Stimulated activated CD8-positive, alpha-beta memory T cell treated with anti-CD3 and anti-CD28 coated beads, Interleukin-4, amount 100 ng/mL, for 4 hours (primary cell): ENCODE measurements at places on chromosomes 16 and 17.

GRCh38 chr16:1145383-1146100, 7.4 kb upstream of the CACNA1H start:
- DNase-seq, result no peak

GRCh38 chr17:42456223-42457106, 2.2 kb upstream of the ATP6V0A1 start:
- no peak for DNase-seq

DNA sequence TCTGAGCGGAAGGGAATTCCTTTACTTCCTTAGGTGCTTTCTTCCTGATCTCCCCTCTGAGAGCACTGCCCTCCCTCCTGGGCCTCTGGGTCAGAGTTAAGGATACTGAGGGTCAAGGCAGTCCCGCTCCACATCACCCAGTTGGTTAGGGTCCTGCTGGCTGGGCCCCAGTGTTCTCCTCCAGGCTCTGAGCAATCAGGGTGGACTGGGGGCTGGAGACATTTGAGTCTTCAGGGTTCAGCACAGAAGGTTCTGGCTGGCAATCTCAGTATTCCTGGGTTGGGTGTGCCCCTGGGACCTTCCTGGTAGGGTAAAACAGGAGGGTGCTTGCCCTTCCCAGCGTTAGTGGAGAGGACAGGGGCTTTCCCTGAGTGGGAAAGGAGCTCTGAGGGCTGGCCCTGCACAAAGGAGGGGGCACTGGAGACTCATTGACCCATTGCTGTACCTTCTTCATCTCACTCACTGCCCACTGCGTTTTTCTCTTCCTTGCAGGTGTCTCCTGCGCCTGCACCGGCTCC, 448 bp downstream of the MT1M start:
- no peak for DNase-seq

GRCh38 chr16:84110527-84110926, 6.2 kb downstream of the MBTPS1 start:
- no peak for DNase-seq

DNA sequence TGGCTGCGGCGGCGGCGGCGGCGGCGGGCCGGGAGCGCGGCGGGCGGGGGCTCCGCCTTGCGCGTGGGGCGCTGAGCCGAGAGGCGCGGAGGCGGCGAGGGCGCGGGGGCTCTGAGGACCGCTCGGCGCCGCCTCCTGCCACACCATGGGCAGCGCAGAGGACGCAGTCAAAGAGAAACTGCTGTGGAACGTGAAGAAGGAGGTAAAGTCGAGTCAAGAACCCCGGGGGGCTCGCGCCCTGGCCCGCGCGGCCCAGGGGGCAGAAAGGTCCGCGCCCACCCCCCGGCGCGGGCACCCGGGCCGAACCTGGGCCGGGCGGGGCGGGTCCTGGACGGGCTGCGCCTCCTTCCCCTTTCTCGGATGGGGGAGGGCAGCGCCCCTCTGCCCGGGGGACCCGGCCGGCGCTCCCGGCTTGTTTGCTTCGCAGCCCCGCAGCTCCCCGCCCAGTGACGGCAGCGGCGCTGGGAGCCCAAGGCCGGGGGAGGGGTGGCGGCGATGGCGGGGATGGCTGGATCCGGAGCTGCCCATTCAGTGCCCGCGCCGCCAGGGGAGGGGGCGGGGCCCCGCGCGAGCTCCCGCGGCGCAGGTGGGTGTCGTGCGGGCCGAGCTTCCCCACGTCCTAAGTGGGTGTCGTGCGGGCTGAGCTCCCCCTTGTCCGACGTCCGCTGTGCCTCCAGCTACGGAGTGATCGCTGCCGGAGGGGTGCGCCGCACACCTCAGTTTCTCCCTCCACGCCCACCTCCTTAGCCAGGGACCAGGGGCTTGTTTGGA, 428 bp downstream of the SGSM2 start:
- DNase-seq, result no peak

DNA sequence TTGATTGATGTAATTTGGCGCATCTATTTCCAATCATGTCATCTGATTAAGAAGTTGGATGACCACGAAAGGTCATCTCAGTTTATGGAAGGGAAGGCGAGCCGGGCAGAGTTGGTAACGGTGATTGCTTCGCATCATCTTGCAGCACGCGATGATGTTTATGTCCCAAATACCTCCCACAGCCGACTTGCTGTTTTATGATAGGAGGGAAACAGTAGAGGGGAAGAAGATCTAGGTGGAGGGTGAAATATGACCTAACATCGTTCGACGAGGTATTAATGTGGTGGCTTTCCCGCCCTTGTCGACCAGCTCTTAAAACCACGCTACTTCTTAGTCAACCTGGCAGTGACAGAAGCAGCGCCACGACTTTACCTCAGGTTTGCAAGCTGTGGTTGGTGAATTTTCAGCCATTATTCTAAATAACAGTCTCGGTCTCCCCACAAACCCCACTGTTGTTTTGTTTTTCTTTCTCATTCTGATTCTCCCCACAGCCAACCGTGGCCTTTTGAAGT, 805 bp upstream of the TANC2 start:
- peak; percentile 2 for DNase-seq

GRCh38 chr17:7367083-7367482, 12.1 kb downstream of the TMEM95 start:
- no peak for DNase-seq
